ENCODE measurements at places on chromosomes 3 and 15.

GRCh38 chr15:66842710-66843441, 140.8 kb downstream of the SMAD6 start:
- no peak for DNase-seq

DNA sequence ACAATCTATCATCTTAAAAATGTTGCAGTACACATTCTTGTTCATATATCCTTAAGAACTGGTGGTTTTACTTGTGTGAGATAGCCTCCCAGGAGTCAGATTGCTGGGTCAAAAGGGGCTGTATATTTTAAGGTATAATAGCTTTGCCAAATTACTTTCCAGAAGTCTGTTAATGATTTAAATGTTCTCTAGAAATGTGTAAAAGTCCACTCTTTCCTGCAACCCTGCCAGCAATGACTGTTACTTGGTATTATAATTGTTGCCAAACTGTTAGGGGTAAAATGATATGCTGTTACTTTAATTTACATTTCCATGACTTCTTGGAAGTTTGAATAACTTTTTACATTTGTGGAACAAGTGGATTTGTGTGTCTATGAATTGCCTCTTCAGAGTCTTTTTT, 170.8 kb downstream of the SLC9A9 start:
- no peak for DNase-seq

GRCh38 chr15:74873756-74874424, 725 bp upstream of the SCAMP2 start:
- peak; percentile 31 for DNase-seq

GRCh38 chr3:195256639-195257453, 14.1 kb downstream of the XXYLT1 start:
- peak; percentile 6 for DNase-seq

- no peak for DNase-seq
Observed at GRCh38 chr3:56783644-56784447, 17.9 kb downstream of the ARHGEF3 start.

DNA sequence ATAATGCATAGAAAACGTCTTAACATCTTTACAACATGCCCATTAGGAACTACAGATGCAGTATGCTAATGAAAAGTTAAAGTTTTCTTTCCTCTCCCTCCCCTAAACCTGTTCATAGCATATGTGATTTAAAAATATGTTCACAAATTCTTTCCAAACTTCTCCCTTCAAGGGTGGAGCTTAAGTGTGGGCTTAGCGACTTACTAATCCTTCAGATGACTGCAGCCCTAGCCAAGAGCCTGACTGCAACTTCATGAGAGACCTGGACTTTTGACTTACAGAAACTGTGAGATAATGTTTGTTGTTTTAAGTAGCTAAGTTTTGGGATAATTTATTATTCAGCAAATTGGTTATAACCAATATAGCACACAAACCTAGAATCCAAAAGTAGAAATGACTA, 22.0 kb upstream of the ANXA2 start:
- DNase-seq: no peak

DNA sequence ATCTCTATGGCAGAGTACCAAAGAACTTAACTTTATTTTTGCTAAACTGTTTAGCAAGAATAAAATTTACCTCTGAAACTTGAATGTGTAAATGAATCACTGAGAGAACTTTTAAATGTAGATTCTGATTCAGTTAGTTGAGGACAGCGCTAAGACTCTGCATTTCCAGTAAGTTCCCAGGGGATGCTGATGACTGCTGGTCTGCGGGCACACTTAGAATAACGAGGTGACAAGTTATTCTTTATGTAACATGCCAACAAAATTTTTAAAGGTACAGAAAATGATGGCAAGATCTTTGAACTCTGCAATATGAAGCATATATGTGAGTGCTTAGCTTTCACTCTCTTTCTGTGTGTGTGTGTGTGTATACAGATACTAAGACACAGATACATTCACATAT, 56.4 kb downstream of the TGFBR2 start:
- DNase-seq: no peak

- DNase-seq: no peak
Observed at GRCh38 chr3:171586274-171586673, 126.1 kb upstream of the TNIK start.
